ENCODE measurements at places on chromosomes 3 and 15.

DNA sequence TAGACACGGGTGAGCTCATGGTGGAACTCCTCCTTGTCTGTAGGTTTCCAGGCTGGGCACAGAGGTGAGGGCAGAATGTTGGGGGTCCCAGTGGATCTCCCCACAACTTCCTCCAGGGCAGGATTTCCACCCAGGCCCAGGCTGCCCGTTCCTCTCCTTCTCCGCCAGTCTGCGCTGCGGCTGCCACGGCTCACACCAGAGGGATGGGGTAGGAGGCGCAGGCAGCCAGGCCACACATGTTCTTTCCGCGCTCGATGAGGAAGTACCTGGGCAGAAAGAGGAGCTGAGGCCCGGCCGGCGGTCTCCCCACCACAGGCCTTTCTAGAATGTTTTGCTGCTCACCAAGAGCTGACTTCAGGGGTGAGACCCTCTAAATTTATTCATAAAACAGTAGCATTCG, 22.9 kb downstream of the CTSH start:
- DNase-seq = no peak

GRCh38 chr3:150105886-150106612, 135.4 kb upstream of the PFN2 start:
- DNase-seq = no peak

- DNase-seq = no peak
These were observed 45.2 kb upstream of the NR2F2 start for GRCh38 chr15:96285305-96285704.

- no peak for DNase-seq
These were observed 12.0 kb downstream of the CELSR3 start for GRCh38 chr3:48650723-48651122.

GRCh38 chr15:99163271-99164062, 58.6 kb downstream of the SYNM start:
- no peak for DNase-seq

GRCh38 chr3:56869157-56869889, 67.6 kb upstream of the ARHGEF3 start:
- DNase-seq = no peak

- DNase-seq = no peak
These were observed 28.1 kb upstream of the KLHL6 start for GRCh38 chr3:183583331-183584245.

DNA sequence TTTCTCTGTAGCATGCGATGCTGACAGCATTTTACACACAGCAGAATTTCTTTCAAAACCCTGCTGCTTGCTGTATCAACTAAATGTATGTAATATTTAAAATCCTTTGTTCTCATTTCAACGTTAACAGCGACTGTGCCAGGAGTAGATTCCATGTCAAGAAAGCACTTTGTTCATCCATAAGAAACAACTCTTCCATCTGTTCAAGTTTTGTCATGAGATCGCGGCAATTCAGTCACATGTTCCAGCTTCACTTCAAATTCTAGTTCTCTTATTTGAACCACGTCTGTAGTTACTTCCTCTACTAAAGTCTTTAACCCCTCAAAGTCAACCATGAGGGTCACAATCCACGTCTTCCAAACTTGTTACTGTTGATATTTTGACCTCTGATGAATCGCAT, 50.6 kb downstream of the SMARCC1 start:
- DNase-seq = no peak

DNA sequence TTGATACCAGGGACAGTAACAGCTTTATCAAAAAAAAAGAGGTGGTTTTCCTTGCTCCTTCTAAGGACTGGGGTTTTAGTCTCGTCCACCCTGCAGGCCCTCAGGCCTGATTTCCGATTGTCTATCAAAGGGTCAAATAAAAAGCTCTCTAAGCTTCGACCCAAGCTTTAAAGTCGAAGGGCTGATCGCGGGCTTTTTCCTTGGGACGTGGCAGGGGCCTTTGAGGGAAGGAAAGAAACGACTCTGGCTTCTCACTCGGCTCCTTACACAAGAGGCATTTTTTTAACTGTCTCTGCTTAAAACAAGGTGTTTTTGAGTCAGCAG, 354 bp upstream of the KLHL24 start:
- DNase-seq = no peak

GRCh38 chr15:52290329-52290728, 5.3 kb downstream of the MYO5C start:
- no peak for DNase-seq

DNA sequence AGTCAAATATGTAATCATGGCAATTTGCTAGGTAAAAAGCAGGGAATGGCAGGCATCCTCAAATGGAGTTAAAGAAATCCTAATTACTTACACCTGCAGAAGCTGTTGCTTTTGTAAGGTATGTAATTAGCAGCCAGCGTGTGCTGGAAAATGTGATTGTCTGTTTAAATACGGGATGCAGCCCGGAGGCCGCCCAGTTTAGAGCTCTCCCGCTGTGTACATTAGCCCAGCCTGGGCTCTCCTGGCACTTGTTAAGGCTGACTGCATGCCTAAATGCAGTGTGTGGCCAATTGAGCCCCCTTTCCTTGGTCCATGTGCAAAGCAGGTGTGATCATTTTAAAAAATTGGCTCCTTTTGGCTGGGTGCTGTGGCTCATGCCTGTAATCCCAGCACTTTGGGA, 9.0 kb downstream of the DPH3 start:
- DNase-seq = no peak

DNA sequence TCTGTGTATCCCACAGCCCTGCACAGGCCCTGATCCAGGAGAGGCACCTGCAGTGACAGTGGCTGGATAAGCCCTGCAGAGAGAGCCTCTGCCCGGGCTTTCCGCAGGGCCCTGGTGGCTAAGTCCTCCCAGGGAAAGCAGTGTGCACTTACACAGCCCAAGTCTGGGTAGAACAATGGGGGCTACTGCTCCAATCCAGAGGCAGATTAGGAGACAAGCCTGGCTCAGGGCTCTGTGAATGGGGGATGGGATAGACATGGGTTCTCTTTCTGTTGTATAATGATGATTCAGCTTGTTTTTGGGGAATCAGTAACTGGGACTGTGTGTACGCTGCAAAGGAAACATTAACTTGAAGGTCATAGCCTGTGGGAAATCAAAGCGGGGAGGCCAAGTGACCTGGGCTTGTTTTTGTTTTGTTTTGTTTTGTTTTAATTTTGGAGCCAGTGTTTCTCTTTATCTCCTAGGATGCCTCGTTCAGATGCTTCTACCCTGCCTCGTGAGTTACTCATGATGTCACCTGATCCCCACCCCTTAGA, 4.1 kb upstream of the ALDH1L1 start:
- DNase-seq = no peak

GRCh38 chr3:143121241-143122088, 1.9 kb downstream of the CHST2 start:
- DNase-seq = peak; percentile 59

GRCh38 chr3:146390006-146390772, 79.2 kb downstream of the PLSCR2 start:
- DNase-seq = no peak

GRCh38 chr3:131047582-131047981, 20.9 kb downstream of the NEK11 start:
- no peak for DNase-seq

GRCh38 chr3:150135287-150135721, 164.6 kb upstream of the PFN2 start:
- DNase-seq = no peak

- DNase-seq = no peak
These were observed 148.3 kb downstream of the LRRC28 start for GRCh38 chr15:99399618-99400017.

DNA sequence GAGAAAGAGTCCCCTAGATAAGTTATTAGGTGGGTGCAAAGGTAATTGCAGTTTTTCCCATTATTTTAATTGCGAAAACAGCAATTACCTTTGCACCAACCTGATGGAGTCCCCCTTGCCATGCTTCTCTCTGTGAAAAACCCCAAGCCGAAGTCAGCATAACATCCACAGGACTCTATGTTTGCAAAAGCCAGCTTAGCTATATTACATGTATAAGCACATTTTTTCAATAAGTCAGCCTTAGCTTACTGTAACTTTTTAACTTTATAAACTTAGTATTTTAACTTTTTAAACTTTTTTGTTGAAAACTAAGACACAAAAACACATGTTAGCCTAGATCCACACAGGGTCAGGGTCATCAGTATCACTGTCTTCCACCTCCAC, 21.4 kb upstream of the MUC20 start:
- no peak for DNase-seq

DNA sequence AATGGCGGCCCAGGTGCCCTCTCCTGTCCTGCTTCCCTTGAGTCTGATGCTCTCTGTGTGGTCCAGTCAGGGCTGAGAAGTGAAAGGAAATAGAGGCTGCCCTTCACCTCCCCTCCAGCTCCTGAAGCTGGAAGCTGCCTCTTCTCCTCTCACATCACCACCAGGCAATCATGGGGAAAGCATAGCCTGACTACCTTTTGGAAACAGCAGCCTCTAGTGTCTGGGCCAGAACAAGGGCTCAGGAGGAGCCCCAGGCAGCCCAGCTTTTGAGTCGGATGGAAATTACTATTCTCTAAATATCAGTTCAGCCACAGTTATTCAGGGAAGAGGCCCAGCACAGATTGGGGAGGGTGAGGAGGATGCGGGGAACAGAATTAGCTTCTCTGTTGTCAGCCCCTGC, 43.3 kb upstream of the CCDC174 start:
- no peak for DNase-seq

DNA sequence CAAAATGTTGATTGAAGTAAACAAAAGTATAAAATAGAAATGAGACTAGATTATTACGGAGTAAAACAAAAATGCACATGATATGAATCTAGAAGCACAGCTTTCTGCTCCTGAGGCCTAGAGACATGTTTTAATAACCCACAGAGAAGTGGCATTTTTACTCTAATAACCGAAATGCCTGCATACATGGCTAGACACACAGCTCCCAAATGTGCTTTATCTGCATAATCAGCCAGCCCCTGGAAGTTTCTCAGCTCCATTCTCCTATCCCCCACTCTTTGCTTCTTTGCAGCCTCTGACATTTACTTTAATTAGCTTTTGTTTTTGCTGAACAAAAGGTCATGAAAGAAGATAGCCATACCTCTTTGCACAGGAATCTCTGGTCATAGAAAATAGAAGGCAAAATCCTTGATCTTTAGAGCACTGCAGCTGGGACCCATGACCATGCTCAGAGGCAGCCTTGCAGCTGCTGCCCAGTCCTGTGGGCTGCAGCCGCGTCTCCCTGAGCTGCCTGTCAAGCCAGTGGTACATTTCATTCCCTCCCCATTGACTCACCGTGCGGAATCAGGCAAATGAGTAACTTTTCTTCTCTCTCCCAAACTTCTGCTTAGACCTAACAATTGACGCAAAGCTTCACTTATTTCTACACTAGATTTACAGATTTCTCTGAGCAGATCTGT, at the start of gene VEPH1:
VEPH1 (minus strand) TSS at position 501 of the 680 bp plus-strand sequence. CDS start 8,067 bp downstream, outside the sequence.
- no peak for DNase-seq

- DNase-seq = no peak
These were observed 19.9 kb downstream of the SMAD3 start for GRCh38 chr15:67085237-67085817.

GRCh38 chr3:29936766-29937165, 655.9 kb downstream of the RBMS3 start:
- DNase-seq = no peak

DNA sequence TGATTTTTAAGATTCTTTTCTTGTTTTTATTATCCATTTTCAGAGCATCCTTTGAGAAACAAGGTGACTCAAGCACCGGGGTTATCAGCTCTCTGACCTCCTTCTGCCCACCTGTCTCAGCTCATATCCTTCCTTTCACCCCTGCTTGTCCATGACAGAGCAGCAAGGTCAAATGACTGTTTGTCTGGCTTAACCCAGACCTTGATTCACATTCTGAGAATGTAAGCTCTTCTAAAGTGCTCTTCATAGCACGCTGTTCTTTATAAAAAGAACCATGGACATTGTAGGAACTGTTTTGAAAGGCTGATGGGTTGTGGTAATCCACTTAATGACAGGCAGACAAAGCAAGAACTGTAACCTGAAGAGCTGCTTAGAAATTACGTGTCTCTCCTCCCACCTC, 122.5 kb downstream of the CHST2 start:
- no peak for DNase-seq

DNA sequence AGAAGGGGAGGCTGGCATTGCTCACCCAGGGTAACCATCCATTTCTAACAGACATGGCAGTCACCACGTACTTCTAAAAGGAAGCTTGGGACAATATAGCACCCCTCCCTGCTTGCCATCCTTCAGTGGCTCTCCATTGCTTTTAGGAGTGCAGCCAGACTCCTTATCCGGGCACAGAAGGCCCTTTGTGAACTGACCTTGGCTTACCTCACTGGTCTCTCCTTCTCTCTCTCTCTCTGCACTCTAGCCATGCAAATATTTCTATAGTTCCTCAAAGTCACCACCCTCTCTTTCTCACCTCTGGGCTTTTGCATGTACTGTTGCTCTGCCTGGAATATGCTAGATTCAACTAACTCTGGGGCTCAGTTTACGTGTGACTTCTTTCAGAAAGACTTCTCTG, 301.1 kb downstream of the SHQ1 start:
- DNase-seq = no peak

DNA sequence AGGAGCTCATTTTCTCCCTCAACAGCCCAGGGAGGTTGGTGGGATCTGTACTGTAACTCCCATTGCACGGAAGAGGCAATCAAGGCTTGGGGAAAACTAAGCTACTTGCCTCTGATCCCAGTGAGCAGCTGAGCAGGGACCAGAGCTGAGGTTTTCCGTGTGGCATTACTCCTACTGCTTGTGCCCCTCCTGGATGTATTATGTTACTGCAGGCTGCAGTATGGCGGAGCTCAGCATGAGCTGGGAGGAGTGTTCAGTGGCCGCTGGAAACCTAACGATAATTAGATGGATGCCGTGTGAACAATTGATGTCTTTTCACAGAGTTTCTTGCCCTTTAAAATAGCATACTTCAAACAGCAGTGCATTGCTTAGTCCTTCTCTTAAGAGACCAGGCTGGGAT, 2.0 kb upstream of the TPRG1 start:
- no peak for DNase-seq

GRCh38 chr3:134374105-134374790, at the start of gene AMOTL2:
AMOTL2 (minus strand) TSS chr3:134374447; CDS start chr3:134371433, 3,014 bp downstream.
- no peak for DNase-seq

Measured in stimulated activated CD4-positive, alpha-beta T cell treated with anti-CD3 and anti-CD28 coated beads, Interleukin-1b, Interleukin-23, amount 100 ng/mL, for 4 hours (primary cell).